ENCODE measurements at places on chromosomes 13 and 19. TPM values are rescaled to one million over a fixed set of nuclear protein-coding genes. Genes with fewer than 3 reads are reported as not detected.

- H3K27ac ChIP-seq, result peak overlapping the region; percentile 54
- peaks cover 61% of the 10 kb centered on the region for H3K36me3 ChIP-seq
- H3K4me1 ChIP-seq, result no peaks in the 10 kb centered on the region
- DNase-seq, result peak; percentile 96
- H3K4me3 ChIP-seq, result peak overlapping the region; percentile 100
- no peaks in the 10 kb centered on the region for H3K27me3 ChIP-seq
These were observed 1.3 kb downstream of the IRF3 start for GRCh38 chr19:49664171-49665035.

- H3K4me1 ChIP-seq, result no peaks in the 10 kb centered on the region
- H3K36me3 ChIP-seq, result no peaks in the 10 kb centered on the region
- DNase-seq, result no peak
- H3K4me3 ChIP-seq, result no peak overlapping the region
- no peak overlapping the region for H3K27ac ChIP-seq
These were observed 296.7 kb downstream of the POU4F1 start for GRCh38 chr13:78306519-78307206.

GRCh38 chr19:30729451-30729850 is 357.3 kb downstream of the ZNF536 start:
- no peaks in the 10 kb centered on the region for H3K4me1 ChIP-seq
- H3K36me3 ChIP-seq, result no peaks in the 10 kb centered on the region
- H3K4me3 ChIP-seq, result no peak overlapping the region
- no peak for DNase-seq
- no peak overlapping the region for H3K27ac ChIP-seq
- H3K27me3 ChIP-seq, result no peaks in the 10 kb centered on the region

DNA sequence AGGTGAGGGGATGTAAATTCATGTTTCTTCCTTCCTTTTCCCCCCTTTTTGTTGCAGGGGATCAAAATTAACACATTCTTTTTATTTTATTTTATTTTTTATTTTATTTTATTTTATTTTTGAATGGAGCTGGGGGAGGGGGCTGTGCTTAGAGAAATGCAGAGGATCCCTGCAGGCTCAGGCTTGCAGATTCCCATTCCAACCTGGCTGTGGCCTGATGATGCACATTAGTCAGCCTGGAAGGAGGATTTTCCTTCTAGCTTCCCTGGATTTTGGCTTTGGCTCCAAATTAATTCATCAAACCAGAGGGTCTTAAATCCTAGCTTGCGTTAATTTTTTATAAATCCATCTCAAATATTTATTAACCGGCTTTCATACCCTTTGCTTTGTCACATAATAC is 67.0 kb downstream of the FREM2 start:
- H3K36me3 ChIP-seq, result no peaks in the 10 kb centered on the region
- H3K27me3 ChIP-seq, result no peaks in the 10 kb centered on the region
- DNase-seq, result no peak
- H3K27ac ChIP-seq, result no peak overlapping the region
- peaks cover 2% of the 10 kb centered on the region for H3K4me1 ChIP-seq

GRCh38 chr13:20221772-20222171 is 10.3 kb downstream of the GJB6 start:
- H3K27me3 ChIP-seq, result no peaks in the 10 kb centered on the region
- H3K27ac ChIP-seq, result no peak overlapping the region
- DNase-seq, result no peak
- H3K36me3 ChIP-seq, result no peaks in the 10 kb centered on the region
- no peak overlapping the region for H3K4me3 ChIP-seq

JSRP1 gene
- 0.90 TPM for total RNA-seq

FAM216B gene
- total RNA-seq, result not detected

Data from H9 (cell line).